ENCODE measurements at places on chromosomes 7 and 10.

DNA sequence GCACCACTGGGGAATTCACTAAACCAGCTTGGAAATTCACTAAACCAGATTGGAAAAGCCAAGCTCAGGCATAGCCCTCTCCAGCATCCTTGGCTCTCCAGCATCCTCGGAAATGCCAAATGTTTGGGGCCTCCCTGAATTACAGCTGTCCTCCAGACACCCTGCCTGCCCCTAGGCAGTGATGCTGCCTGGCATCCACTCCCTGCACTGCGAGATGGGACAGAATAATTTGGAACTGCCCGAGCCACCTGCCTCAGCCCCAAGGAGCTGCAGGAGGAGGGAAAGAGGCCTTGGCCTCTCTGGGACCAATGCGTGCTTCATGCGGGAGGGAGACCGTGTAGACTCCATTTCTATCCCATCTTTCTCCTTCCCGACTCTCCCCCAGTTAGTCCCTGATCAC lies 64.3 kb downstream of the INSIG1 start:
- no peak for DNase-seq

GRCh38 chr7:149706398-149706797 lies 67.0 kb downstream of the ZNF467 start:
- no peak for DNase-seq

- DNase-seq: no peak
These were observed 26.0 kb upstream of the JMJD1C start for GRCh38 chr10:63491588-63492316.

- DNase-seq: no peak
These were observed 140.5 kb downstream of the PRKAG2 start for GRCh38 chr7:151736403-151736909.

- peak; percentile 96 for DNase-seq
These were observed at the start of gene CROT for GRCh38 chr7:87345166-87345927. CROT (plus strand) TSS chr7:87345664; CDS start chr7:87349069, 3,405 bp downstream.

- no peak for DNase-seq
These were observed 285.4 kb downstream of the BAMBI start for GRCh38 chr10:28962768-28963167.

- no peak for DNase-seq
These were observed 625.5 kb downstream of the KCNMA1 start for GRCh38 chr10:77011874-77012811.

DNA sequence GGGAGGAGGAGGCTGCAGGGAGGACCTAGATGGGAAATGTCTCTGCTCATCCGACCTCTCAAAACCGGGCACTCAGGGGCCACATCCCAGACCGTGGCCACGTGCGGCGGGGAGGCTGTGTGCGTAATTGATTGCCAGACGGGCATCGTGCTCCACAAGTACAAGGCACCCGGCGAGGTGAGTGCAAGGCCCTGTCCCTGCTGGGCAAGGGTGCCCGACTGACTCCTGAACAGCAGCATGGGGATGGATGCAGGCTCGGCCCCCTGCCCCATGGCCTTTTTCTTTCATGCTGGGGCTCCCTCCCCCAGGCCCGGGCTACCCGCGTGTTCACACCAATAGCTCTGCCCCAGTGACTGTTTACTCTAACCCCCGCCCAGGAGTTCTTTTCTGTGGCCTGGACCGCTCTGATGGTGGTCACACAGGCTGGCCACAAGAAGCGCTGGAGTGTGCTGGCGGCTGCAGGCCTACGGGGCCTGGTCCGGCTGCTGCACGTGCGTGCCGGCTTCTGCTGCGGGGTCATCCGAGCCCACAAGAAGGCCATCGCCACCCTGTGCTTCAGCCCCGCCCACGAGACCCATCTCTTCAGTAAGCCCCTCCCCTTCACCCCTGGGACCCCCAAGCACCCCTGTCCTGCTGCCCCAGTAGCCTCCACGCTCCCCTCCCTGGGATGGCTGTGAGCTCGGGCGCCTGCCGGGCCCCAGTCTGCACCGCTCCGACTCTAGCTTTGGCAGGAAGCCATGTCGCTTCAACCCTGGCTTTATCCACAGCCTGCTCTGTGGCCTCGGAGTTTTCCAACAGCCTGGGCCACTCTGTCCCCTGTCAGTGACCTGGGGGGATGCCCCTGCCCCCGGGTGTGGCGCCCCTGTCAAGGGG lies 3.9 kb downstream of the LRWD1 start:
- DNase-seq: no peak

DNA sequence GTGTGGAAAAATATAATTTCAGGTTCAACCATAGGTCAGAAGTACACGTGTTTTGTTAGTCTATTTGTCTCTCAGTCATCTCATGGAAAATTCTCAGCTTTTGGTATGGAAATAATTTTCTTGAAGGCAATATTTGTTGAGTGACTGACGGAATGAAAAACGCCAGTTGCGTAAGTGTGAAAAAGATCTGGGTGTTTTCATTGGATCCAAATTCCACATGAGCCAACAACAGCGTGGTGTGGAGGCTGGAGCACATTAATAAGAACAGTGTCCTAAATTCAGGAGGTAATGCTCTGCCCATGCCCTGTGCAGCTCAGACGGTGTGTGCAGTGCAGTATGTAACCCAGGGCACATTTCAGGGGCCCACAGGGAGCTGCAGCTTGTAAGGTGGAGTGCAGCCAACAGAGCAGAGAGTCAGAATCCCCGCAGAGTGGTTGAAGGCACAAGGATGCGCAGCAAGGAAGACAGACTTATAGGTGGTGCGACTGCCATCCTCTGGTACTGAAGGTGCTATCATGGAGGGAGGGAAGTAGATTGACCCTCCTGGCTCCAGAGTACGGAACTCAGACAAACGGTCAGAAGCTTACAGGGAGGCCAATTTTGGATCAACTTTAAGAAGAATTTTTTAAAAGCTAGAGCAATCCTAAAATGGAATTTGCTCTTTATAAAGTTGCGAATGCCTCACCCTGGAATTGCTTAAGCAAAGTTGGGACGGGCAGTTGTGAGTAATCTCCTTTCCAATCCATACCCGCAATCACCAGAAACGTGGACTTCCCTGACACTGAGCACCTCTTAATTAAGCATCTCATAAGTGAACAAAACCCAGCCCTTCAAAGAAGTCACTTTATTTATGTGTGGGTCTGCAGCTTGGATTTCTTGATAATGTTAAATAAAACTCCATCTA lies 38.0 kb downstream of the EGFR start:
- DNase-seq: no peak

GRCh38 chr7:151157645-151158329 lies 9.7 kb downstream of the GBX1 start:
- DNase-seq: no peak

- DNase-seq: no peak
These were observed 15.2 kb downstream of the SLC13A4 start for GRCh38 chr7:135712796-135713195.

GRCh38 chr7:156840134-156840533 lies 52.8 kb downstream of the LMBR1 start:
- no peak for DNase-seq

- DNase-seq: no peak
These were observed 36.0 kb upstream of the LAMB1 start for GRCh38 chr7:108038986-108039385.

DNA sequence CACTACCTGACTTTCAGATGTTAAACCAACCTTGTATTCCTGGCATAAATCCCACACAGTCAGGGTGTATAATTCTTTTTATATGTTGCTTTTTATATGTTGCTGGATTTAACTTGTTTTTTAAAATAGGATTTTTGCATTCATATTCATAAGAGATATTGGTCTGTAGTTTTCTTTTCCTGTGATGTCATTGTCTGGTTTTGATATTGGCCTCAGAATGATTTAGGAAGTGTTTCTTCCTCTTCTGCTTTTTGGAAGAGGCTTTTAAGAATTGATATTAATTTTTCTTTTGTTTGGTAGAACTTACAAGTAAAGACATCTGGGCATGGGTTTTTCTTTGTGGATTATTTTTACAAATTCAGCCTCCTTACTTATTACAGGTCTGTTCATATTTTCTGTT lies 93.1 kb downstream of the CARD11 start:
- no peak for DNase-seq

DNA sequence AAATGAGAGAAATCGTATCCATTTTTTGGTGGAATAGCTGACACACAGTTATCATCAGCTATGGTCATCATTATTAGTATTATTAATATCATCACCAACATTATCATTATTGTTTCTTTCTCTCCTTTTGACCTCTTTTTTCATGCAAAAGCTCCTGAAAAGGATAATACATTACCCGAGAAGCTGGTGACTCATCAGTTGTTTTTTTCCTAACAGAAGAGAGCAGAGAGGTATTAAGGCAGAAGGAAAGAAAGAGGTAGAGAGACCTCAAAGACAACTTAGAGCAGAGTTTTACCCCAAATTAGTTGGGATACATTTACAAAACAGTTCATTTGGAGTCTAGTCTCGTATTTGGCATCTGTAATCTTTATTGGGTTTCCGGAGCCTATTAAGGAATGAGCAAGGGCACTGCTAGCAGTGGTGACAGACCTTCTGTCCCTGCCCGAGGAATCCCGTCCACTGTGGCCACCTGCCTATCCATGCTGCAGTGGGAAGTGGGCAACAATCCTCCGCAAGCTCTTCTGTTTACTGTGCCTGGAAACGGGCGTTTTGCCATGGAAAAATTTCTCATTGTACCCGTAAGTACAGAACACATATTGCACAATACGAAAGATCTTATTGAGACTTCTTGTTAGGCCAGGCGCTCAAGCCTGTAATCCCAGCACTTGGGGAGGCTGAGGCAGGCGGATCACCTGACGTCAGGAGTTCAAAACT lies 170.0 kb upstream of the MKLN1 start:
- DNase-seq: peak; percentile 47

DNA sequence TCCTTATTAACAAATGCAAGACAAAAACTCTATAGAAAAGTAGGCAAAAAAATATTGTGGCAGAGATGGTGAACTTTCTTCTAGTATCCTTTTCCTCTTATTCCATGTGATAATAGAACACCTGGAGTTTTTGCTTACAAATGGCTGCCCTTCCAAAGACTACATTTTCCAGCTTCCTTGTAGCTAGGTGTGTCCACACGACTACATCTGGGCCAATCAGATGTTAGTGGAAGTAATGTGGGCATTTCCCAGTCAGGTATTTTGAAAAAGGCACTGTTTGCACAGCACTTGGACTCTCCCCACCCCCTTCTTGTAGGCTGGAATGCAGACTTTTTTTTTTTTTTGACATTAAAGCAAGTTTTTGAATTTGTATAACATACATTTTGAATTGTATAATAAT lies 105.5 kb upstream of the TBX20 start:
- DNase-seq: no peak

- DNase-seq: peak; percentile 51
These were observed 624 bp upstream of the CEP55 start for GRCh38 chr10:93495654-93496321.

- no peak for DNase-seq
These were observed 28.3 kb upstream of the FIS1 start for GRCh38 chr7:101273206-101273605.

GRCh38 chr10:60534761-60535389 lies 145.2 kb upstream of the ANK3 start:
- no peak for DNase-seq

- DNase-seq: no peak
These were observed 127.7 kb upstream of the FZD8 start for GRCh38 chr10:35769795-35770194.

DNA sequence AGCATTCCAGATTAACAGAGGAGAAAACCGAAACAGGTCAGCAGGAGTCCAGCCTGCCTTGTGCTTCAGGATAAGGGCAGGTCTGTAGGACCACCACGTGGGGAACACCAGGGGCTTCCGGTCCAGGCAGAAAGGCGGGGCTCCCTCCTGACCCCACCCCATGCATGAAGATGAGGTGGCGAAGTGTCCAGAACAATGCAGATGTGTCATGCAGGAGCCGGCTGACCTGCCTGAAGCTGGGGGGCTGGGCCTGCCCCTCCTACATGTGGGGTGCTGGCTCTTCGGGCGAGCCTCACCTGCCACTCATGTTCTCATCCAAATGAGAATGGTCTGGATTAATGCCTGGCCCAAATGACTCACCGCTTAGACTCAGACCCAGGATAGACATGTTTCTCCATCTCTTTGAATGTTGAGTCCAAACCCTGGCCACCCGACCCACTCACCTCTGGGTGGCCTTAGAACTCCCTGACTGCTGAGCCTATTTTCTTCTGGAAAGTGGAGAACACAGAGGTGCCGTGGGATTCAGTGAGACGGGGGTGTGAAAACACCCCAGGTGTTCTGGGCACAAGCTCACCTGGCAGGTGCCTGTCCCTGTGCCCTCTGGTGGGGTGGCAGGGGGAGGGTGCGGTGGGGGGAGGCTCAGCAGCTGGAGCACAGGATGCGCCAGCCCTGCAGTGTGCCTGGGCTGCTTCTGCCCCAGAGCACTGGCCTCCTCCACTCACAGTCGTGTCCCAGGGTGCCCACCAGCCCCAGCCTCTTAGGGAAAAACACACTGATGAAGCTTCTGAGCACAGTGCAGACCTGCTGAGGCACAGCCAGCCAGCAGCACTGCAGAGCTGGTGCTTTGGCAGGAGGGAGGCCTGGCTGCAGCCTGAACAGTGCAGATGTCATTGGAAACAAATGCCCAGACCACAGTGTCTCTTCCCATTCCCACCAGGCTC lies 55.2 kb upstream of the GDF10 start:
- DNase-seq: no peak

GRCh38 chr7:99514050-99514449 lies 9.6 kb downstream of the ZKSCAN5 start:
- no peak for DNase-seq

GRCh38 chr7:110397927-110398660 lies 692.8 kb upstream of the LRRN3 start:
- DNase-seq: no peak

GRCh38 chr7:50721160-50721559 lies 61.5 kb downstream of the GRB10 start:
- no peak for DNase-seq

GRCh38 chr7:31443457-31443856 lies 70.4 kb upstream of the ITPRID1 start:
- DNase-seq: no peak

DNA sequence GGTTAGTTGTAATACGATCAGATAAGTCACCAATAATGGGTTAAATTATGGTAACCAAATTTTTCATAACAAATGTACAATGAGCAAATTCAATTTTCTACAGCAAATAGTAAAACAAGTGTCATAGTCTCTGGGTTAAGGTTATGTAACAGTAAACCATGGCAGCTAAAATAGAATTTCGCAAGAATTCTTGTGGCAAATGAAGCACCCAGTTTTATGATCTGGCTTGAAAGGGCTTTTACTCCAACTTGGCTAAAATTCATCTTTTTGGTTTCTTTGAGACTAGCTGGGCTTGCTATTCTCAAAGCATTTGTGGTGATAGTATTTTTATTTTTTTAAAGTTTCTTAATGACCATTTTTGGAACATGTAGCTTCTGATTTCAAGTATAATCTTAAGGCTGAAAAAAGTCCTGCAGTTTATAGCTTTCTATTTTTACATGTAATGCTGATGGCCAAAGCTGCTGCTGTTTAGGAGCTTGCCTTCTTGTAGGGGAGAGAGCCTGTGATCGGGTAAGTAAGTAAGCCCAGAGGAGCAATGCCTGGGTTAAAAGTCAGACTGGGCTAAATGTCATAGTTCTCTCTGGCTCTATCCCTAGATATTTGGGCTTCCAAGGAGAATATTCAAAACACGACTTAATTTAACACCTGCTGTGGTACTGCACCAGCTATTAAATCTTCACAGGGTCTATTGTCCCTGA lies 55.5 kb upstream of the SYPL1 start:
- no peak for DNase-seq
